ENCODE measurements at places on chromosomes 5 and 9.

DNA sequence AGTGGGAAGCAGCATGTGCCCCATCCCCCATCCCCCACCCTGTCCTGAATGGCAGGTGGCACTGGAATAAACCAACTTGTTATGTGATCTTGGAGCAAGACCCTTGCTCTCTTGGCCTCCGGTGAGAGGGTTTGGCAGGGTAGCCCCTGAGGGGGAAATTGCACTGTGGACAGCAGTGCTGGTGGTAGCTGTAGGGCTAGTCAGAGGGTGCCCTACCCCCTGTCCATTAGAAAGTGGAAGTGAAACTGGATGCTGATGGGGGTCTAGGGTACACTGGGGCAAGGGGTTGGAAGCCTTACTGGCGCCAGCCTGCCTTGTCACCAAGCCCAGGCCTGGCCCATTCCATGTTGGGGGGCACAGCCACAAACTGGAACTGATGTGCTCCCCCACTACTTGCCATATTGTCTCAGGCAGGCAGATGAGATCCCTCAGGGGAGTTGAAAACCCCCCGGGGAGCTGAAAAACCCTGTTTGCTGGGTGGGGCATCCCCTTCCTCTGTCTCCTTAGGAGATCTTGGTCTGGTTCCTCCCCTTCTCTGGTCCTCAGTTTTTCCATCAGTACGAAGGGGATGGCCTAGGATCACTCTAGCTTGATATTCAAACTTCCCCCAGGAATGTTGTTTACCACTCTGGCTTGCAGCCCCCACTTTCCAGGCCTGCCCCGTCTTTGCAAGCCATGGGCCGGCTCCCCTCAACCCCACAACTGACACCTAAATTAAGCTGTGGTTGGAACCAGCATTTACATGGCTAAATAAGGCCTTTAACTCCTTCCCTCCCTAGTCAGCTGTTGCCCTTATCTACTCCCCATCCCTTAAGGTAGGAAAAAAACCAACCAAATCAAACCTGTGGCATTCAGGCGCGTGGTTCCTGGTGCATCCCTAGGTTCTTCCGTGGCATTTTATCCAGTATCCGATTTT, 14.4 kb upstream of the SYNPO start:
- no peak for DNase-seq

GRCh38 chr5:43753069-43753468, 150.1 kb downstream of the NNT start:
- DNase-seq: no peak

GRCh38 chr5:73938280-73938937, 312.4 kb downstream of the ARHGEF28 start:
- DNase-seq: no peak

- DNase-seq: no peak
Observed at GRCh38 chr9:120522558-120522957, 57.4 kb downstream of the CDK5RAP2 start.

DNA sequence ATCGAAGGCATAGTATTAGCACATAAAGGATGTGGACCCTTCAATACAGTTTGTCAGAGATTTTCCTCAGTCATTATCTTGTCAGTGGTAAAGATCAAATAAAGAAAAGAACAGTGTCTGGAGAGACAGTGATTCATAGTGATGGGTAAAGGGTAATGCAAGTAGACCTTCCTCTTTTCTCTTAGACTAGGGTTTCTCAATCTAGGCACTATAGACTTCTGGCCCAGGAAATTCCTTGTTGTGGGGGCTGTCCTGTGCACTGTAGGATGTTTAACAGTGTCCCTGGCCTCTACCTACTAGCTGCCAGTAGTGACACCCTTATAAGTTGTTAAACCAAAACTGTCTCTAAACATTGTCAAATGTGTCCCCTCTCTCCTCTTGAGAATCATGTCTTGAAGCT, 6.9 kb downstream of the CAMK4 start:
- no peak for DNase-seq

- DNase-seq: no peak
Observed at GRCh38 chr5:79183617-79184016, 52.3 kb upstream of the JMY start.

- DNase-seq: no peak
Observed at GRCh38 chr9:87826331-87826730, 56.3 kb upstream of the SPATA31E1 start.

DNA sequence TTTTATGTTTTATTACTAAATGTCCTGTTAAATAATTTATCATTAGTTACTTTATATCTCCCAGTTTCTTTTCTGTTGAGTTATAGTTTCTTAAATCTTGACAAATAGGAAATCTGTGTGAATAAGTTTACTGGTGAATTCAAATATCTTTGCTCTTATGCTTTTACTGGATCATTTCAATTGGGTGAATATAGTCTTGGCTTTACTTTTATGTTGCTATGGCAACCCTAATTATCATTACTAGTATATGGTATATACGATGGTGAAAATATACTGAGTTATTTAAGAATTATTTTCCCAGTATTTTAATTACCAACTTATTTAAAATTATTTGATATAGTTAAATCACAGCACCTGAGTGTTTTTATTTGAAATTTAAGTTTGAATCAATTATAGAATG, 363.0 kb downstream of the CDH10 start:
- DNase-seq: no peak

DNA sequence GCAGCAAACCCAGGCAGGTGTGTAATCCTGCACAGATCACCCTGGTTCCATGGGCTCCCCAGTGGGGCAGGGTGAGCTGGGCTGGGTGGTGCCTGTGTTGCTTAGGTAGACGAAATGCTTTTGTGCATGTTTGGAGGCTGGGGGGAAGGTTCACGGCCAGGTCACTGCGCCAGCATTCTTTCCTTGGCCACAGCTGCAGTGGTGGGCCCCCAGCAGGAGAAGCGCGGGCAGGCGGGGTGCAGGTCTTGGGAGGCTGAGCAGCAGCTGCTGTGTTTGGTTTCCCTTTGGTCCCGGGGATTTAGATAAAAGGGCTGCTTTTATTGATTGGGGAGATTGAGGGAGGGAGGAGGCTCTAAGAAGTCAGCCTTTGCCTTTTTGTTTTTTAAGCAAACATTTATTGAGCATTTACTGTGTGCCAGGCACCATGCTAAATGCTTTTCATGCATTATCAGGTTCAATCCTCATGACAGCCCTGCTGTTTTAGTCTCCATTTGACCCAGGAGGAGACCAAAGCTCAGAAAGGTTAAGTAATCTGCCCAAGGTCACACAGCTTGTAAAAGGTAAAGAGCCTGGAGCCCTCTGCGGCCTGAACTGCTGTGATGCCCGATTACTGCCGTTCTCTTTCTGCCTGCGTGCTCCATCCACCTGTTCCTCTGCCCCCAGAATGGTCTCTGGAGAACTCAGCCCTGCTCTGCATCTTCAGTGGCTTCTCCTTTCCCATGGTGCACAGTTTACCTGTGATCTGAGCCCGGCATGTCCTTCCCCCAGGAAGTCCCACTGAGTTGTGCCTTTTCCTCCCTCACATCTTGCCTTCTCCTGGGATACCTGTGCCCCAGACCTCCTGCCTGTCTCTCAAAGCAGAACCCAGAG, 94.4 kb downstream of the MACROH2A1 start:
- no peak for DNase-seq

DNA sequence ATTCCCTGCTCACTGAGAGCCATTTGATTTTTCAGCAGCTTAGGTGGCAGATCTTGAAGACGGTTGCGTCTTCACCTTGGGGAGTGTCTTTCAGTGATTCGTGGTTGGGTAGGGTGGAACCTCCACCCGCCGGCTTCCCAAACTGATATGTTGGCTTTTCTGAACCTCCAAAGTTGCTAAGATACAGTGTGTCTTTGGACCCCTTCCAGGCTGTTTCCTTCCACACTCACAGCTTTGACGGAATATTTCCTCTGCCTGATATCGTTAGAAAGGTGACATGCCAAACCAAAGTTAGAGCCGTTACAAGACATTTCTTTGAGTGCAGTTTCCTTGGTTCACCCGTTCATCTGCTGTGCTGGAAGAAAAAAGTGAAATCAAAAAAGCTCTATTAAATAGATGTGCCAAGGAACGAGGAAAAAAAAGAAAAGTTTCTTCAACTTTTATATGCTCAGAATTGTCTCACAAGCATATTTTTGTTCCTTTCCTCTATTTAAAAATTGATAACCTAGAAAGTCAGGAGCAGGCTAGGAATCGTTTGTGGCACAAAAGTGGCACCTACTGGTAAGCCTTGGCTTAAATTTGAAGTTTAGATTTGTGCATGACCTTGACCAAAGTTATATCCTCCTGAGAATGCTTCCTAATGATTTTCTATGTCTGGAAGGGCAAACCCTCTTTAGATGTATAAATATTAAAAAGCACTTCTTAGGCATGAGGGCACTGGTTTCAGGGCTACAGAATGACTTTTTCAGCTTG, 270.7 kb upstream of the WWC1 start:
- no peak for DNase-seq

DNA sequence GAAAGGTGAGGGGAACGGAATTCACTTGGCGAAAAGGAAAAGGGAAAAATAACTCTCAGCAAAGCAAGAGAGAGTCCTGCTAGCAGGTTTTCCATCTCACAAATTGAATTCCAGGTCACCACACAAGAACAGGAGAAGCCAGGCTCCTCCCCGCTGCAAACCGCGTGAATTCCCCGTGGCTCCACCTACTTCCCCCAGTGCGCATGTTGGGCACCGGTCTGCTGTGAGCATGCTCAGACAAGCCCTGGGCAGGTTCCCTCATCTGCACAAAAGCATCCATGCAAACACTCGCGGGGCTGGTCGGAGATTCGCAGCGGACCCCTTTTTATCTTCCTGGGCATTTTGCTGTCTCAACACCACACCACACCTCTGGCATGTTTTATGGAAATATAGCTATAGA, 58.5 kb upstream of the S1PR3 start:
- no peak for DNase-seq

All from SK-N-MC (cell line).